ENCODE measurements at places on chromosomes 5 and 9. TPM values are rescaled to one million over a fixed set of nuclear protein-coding genes. Genes with fewer than 3 reads are reported as not detected.

The GLE1 gene
- 22.2 TPM for total RNA-seq

The LECT2 gene
- total RNA-seq, result not detected

The CYLC2 gene
- not detected for total RNA-seq

The TAF11L8 gene
- not detected for total RNA-seq

The HTR1A gene
- total RNA-seq, result not detected

The SMU1 gene
- total RNA-seq, result 17.5 TPM

Measured in cardiac atrium fibroblast (primary cell).